ENCODE measurements at places on chromosomes 13 and 19. TPM values are rescaled to one million over a fixed set of nuclear protein-coding genes. Genes with fewer than 3 reads are reported as not detected.

CYP4F12 gene
- total RNA-seq = 406 TPM

TM9SF2 gene
- 171 TPM for total RNA-seq

RNF225 gene
- not detected for total RNA-seq

REEP6 gene
- total RNA-seq = 2.2 TPM

SLC6A16 gene
- total RNA-seq = 0.40 TPM

DHDH gene
- total RNA-seq = not detected

KCNN1 gene
- total RNA-seq = not detected

CALR3 gene
- total RNA-seq = not detected

ZNF66 gene
- total RNA-seq = 7.3 TPM

PLEKHF1 gene
- 11.1 TPM for total RNA-seq

LINGO3 gene
- total RNA-seq = 0.64 TPM

FFAR2 gene
- not detected for total RNA-seq

ICAM4 gene
- 0.48 TPM for total RNA-seq

EPSTI1 gene
- 145 TPM for total RNA-seq

CYP4F2 gene
- 24.7 TPM for total RNA-seq

OVOL3 gene
- not detected for total RNA-seq

SBSN gene
- not detected for total RNA-seq

LHB gene
- 1.4 TPM for total RNA-seq

Data from transverse colon (tissue), 4 donors.